ENCODE measurements at places on chromosomes 11 and 22.
A peak's percentile ranks its signal among the peaks of the same experiment; 100 is the strongest.

DNA sequence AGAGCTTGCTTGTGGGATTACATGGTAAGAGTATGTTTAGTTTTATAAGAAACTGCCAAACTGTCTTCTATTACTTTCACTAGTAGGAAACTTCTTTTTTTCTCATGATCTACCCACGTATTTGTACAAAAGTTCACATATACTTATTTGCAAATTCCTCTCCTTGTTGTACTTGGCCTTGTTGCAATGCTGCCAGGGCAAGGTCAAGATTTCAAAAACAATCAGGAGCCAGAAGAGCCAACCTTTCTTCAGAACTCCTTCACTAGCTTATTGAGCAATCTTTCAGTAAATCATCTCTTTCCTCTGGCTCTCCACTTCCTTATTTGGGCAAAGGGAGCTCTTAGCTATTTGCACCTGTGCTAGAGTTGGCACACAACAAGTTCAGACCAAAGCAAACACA lies 9.7 kb downstream of the SRSF8 start:
- no peak for DNase-seq

DNA sequence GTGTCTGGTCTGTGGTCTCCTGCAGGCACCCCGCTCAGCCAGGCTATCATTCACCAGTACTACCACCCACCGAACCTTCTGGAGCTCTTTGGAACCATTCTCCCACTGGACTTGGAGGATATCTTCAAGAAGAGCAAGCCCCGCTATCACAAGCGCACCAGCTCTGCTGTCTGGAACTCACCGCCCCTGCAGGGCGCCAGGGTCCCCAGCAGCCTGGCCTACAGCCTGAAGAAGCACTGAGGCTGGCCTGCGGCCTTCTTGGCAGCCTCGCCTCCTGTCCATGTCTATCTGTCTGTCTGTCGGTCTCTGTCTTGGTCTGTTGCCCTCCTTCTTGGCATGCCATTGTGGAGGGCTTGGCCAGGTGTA lies 27.9 kb downstream of the INCENP start:
- DNase-seq, result no peak

DNA sequence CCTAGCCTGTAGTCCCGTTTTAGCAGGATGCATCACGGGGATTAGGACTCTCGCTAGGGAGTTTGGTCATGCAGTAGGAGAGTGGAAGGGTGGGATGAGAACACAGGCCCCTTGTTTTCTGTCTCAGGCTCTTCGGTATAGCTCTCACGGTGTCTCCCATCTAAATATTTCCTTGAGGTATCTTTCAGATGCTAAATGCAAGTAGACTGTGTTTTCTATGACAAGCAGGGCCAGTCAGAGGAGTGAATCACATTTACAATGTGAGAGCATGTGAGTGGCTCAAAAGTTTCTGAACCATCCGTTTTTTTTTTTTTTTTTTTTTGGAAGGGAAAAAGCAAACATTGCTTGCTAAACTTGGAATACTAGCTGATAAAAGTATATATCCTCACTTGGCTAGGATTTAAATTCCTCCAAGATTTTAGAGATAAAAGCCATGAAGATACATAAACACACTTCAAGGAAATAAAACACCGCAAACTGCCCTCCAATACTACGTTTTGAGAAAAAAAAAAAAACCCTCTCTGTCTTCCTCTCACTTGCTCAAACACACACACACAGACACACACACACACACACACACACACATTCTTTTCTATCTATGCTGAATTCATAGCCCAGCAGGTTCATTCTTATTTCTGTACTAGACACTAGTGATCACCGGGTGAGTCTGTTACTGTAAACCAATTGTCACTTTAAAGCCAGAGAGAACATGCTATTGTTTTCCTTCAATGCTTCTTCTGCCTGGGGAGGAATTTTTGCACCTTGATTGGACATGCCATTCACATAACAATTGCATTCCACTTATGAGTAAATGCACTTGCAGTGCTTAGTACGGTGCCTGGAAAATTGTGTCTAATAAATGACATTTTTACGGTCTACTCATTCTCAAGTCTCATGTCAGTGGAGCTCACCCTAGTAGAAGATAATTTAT lies 224.6 kb upstream of the CCDC90B start:
- DNase-seq, result no peak

- no peak for DNase-seq
Observed at GRCh38 chr11:119377112-119377901, 4.2 kb downstream of the USP2 start.

DNA sequence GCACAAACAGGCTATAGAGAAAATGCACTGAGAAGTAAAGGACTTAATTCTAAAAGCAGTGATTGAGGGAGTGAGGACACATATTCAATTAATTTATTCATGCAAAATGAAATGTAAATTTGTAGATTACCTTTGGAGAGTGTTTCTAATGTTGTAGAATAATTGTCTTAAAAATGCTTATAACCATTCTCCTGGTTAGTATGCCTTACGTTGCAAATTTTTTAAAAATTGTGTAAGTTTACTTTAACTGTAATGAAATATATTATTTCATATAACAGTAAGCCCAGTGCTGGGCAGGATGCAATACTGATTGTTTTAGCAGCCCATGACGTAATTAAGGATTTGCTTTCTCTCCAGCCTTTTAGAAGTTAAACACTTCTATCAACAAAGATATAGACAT lies 26.6 kb downstream of the OR52E1 start:
- DNase-seq, result no peak

- DNase-seq, result no peak
Observed at GRCh38 chr11:119976805-119977560, 160.9 kb downstream of the TRIM29 start.

- DNase-seq, result no peak
Observed at GRCh38 chr11:41848349-41848748, 388.9 kb upstream of the LRRC4C start.

DNA sequence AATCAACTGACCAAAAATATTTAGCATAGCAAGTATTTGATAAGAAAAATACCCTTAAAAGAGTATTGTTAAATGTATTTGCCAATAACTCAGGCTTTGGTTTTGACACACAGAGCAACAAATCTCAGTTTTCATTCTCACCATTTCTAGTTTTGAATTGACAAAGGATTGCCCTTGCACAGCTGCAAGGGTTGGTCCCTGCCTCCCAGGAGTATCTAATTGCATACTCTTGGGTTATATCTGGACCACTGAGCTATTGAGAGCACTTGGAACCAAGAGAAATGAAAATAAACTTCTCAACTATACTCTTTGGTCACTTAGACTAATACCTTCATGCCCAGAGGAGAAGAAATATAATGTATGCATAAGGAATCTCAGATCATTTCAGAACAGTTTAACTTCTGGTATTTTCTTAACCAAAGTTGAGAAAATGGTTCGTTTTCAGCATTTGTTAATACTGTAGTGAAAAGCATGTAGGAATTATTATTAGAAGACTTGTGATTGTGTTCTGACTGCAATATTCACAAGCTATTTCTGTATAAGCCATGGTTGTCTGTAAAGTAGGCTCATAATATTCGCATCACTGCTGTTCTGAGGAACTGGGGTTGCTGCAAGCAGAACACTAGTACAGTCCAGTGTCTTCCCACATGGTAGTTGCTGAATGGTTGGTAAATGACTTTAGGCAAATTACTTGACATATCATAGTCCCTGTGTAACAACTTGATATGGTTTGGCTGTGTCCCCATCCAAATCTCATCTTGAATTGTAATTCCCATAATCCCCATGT lies 7.9 kb downstream of the C2CD3 start:
- no peak for DNase-seq

DNA sequence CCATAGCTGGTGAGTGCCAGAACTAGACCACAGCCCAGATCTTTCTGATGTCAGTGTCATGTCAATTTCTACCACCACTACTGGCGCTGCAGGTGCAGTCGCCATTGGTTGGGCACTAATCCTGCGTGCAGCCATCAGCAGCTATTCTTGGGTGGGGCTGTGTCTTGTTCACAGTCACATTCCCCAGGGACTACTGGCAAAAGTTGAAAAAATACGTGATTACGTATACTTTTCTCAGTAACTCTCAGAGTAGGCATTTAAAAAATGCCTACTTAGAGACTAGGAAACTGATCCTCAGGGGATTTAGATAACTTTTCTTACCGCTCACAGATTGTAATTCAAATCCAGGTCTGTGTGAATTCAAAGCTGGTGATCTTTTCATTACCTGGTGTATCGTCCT lies 127.7 kb downstream of the ADAMTS15 start:
- DNase-seq, result no peak

DNA sequence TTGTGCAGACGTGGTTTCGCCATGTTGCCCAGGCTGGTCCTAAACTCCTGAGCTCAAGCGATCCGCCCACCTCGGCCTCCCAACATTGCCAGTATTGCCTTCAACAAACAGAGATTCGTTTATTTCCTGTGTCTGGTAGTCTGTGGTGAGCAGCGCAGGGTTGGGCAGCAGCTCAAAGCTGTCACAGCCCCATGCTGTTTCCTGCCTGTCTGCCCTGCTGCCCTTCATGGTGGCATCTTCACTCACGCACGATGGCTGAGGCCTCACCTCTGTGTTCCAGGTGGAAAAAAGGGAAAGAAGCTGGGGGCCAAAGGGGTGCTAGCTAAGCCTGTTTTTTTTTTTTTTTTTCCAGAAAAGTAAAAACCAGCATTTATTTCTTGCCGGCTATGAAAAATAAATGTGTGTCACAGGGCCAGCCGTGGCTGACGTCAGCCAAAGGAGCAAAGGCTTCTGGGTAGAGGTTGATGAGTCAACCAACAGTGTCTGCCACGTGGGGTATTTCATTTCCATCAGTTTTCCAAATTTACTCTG lies 28.8 kb downstream of the TBC1D22A start:
- peak; percentile 52 for DNase-seq

DNA sequence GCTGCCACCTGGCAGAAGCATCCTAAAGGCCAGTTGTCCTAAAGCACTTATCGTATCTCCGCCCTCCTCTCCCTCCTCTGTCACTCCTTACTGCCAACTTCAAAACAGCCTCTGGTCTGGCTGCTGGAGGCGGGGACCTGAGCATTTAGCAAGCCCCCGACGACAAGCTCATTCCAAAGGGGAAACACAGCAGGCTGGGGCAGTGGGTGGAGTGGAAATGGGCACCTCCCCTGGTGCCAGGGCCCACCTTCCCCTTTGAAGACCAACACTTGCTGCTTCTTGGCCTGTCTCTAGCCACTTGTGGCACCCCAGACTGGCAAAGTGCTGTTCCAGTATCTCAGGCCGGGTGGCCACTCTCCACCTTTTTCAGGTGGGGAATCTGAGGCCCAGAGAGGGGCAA lies 3.6 kb downstream of the MAP3K11 start:
- no peak for DNase-seq

- DNase-seq, result no peak
Observed at GRCh38 chr11:86161837-86162236, 82.7 kb upstream of the EED start.

DNA sequence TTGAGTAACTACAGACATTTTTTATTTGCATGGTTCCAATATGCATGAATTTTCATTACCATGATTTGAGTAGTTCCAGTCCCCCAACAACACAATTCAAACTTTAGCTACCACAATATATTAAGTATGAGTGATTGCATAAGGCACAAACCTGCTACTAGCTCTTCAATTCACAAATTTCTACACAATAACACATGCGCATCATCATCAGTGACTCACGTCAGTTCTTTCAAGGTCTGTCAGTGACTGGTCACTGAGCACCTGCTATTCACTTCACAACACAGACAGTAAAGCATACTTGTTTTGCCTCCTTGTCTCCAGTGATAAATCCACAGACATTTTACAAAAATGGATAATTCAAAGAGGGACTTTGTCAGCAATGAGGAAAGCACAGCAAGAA lies 435.1 kb upstream of the CCDC90B start:
- DNase-seq, result no peak

GRCh38 chr22:32607086-32607485 lies 132.5 kb downstream of the FBXO7 start:
- no peak for DNase-seq

GRCh38 chr11:47270331-47271271 lies 668 bp downstream of the MADD start:
- peak; percentile 51 for DNase-seq

- DNase-seq, result no peak
Observed at GRCh38 chr11:93608364-93608763, 53.1 kb upstream of the CEP295 start.

GRCh38 chr11:1652771-1653540 lies 23.4 kb downstream of the KRTAP5-5 start:
- DNase-seq, result no peak

- no peak for DNase-seq
Observed at GRCh38 chr11:9076046-9076445, 15.4 kb downstream of the SCUBE2 start.

GRCh38 chr22:45424241-45424731 lies 10.8 kb downstream of the RIBC2 start:
- no peak for DNase-seq

- DNase-seq, result no peak
Observed at GRCh38 chr11:45211732-45212131, 65.3 kb downstream of the PRDM11 start.

GRCh38 chr11:86062719-86063118 lies 6.2 kb downstream of the PICALM start:
- DNase-seq, result no peak

DNA sequence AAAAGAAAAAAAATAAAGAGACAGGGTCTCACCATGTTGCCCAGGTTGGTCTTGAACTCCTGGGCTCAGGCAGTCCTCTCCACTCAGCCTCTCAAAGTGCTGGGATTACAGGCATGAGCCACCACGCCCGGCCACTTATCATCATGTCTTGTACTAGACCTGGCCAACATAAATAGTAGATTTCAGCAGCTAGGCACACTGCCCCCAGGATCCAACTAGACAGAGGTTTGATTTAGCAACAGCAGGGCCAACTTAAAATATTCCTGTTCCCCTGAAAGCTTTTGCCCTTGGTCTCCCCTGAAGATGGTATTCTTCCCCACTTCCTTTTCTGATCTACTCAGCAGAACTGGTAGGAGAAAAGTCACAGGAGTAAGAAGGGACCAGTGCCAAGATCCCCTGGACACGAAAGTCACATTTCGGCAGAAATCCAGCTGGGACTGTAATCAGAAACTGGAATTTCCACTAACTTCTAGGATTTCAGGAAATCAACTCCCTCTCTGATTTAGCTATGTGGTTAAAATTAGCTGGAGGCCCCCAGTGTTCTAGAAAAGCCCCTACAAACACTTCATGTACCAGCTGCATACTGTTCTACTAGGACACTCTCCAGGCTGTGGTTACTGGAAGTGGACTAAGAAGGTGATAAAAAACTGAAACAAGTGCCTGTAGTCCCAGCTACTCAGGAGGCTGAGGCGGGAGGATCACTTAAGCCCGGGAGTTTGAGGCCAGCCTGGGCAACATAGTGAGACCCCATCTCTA lies 8.9 kb upstream of the PPP2R1B start:
- DNase-seq, result no peak

- no peak for DNase-seq
Observed at GRCh38 chr11:81444297-81444696, 1289.4 kb downstream of the FAM181B start.

- DNase-seq, result no peak
Observed at GRCh38 chr11:28838741-28839140, 730.6 kb downstream of the METTL15 start.

Measured in SHP77 (cell line).